Liver (tissue), 10 donors: ENCODE measurements at places on chromosomes 11 and 22. TPM values are rescaled to one million over a fixed set of nuclear protein-coding genes. Genes with fewer than 3 reads are reported as not detected.

- no peak for DNase-seq
These were observed 403.2 kb downstream of the NELL1 start for GRCh38 chr11:21072558-21072957.

- DNase-seq: no peak
These were observed 313.9 kb downstream of the ST3GAL4 start for GRCh38 chr11:126669416-126669815.

Gene CRYAB
- 2.6 TPM for total RNA-seq

GRCh38 chr22:29314537-29315285 lies 786 bp downstream of the RASL10A start:
- no peak for DNase-seq
